Cortex of kidney (tissue), 1 donor: ENCODE measurements at places on chromosomes 3 and 15.

DNA sequence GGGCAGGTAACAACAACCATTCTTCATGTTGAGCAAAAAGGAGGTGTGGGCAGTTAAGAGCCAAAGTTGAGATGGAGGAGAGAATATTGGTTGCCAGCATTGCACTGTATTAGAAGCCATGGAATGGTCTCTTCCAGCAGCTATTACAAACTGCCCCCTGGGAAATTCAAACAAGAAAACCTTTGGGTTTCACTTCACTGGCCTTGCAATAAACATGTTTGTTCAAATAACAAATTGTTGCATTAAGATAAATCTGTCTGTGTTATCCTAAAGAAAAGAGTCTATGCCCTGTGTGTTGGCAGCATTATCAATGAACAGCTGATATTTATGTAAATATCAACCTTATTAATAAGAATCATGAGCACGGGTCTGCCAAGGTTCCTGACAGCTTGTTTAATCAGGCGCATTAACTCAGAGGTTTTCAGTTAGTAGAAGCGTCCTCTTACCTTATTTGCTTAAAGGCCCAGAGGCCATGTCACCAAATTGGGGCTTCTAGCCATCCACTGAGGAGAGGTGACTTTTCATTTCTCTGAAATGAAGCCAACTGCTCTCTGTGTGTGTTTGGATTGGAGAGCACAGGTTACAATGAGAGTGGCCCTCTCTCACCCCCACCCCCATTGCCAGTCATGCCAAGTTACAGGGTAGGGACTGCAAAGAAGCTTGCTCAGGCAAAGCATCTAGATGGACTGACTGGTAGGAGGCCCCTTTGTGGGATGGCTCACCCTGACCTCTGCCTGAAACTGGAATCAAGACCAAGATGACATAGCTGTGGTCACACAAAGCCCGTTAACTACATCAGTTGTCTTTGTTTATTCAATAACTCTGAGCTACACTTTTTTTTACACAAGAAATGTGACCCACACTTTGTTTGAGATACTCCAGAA lies 10.5 kb downstream of the FILIP1L start:
- no peak for DNase-seq

- DNase-seq, result no peak
Measured at GRCh38 chr3:113589971-113590370, 57.6 kb downstream of the SIDT1 start.

- DNase-seq, result no peak
Measured at GRCh38 chr3:43211681-43212080, 74.7 kb upstream of the SNRK start.

DNA sequence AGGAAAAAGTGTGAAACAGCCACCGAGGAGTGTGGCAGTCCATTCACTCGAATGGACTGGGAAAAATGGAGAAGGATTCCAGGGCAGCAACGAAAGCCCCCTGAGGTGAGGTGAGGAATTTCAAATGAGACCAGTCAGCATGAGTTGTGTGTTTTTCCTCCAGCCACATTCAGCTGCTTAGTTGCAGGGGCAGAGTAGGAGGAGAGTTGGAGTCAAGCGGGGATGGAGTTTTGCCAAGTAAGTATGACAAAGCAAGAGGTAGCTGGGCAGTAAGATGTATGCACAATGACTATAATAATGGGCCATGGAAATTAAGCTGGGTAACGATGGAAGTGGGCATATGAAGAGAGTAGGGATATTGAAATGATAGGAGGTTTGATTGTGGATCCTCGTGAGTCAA lies 64.4 kb downstream of the CCDC54 start:
- no peak for DNase-seq

DNA sequence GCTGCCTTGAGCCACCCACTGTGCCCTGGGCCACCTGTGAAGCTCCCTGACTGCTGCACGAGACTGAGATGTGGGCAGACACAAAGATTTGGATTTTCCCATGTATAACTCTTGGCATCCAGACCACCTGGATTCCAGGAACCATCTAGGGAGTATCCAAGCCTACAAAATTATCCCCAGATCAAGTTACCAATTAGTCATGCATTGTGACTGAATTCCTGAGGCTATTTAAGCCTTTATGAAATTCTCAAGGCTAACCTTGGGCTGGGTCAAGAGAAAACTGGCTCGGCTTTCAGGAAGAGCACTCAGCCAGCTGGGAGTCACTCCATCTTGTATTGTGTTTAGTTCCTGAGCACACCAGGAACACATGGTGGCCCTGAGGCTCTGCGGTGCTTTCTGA lies 13.3 kb upstream of the ATP13A5 start:
- no peak for DNase-seq

DNA sequence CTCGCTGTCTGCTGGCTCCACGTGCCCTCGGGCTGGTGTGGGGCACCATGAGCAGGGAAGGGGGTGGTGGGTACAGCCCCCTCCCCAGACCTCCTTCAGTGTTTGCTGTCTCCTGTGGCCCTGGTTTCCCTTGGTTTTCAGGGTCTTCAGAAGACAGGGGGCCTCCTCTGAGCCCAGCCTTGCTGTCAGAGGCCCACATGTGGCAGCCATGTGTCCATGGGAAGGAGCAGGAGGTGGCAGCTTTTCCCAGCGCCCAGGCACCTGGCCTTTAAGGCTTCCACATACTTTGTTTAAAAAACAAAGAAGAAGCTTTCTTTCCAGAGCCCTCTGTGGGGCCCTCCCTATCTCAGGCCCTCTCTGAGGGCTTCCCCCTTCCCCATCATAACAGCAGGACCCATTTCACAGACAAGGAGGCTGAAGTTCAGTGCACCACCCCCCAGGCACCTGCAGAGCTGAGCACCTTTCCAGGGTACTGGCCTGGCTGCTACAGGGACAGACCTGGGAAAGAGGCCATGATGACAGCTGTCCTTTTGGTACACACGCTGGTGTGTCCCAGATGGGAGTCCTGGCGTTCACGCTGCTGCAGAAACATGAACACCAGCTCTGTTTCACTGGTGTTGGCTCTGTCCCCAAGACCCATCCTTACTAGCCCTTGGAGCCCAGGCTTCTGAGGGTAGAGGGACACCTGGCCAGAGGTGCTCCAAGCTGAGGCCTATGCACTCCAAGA lies 73.7 kb downstream of the DNAJB8 start:
- DNase-seq, result no peak

GRCh38 chr3:138173769-138174420 lies 826 bp downstream of the DBR1 start:
- no peak for DNase-seq

DNA sequence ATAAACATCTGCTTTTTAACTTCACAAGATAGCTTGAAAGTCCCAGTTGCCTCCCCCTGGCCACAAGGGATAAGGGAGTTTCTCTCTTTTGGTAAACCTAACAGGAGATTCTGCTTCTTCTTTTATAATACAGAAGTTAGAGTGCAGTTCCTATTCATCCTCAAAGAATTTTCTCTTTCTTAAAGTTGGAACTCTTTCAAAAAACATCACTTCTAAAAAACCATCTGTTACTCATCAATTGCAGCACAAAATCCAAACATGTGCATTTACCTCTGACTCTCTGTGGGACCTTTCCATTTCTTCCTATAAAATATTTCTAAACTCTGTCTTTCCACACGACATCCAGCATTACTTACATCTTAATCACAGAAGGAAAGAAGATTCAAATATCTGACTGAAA lies 5.1 kb downstream of the DPH6 start:
- DNase-seq, result no peak

- DNase-seq, result no peak
Measured at GRCh38 chr3:113468539-113468938, 27.2 kb upstream of the CFAP44 start.

GRCh38 chr3:139299261-139300132 lies 44.3 kb upstream of the MRPS22 start:
- no peak for DNase-seq

- no peak for DNase-seq
Measured at GRCh38 chr15:91516866-91517265, 336.6 kb upstream of the SLCO3A1 start.

GRCh38 chr3:157532529-157533297 lies 29.5 kb upstream of the VEPH1 start:
- DNase-seq, result no peak

DNA sequence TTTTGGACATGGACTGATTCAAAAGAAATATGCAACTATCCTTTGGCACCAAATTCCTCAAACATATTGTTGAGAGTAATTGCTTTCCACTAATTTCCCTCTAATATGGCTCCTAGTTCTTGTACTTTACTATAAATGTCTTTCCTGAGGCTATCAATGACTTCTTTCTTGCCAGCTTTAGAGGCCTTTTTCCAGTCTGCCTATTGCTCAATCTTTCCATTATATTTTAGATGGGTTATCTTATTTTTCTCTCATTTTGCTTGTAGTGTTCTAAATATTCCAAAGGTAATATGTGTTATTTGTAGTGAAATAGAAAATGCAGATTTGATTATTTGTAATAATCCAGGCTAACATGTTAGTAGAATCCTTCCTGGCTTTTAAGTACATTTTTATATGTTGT lies 11.5 kb upstream of the TEX9 start:
- no peak for DNase-seq

DNA sequence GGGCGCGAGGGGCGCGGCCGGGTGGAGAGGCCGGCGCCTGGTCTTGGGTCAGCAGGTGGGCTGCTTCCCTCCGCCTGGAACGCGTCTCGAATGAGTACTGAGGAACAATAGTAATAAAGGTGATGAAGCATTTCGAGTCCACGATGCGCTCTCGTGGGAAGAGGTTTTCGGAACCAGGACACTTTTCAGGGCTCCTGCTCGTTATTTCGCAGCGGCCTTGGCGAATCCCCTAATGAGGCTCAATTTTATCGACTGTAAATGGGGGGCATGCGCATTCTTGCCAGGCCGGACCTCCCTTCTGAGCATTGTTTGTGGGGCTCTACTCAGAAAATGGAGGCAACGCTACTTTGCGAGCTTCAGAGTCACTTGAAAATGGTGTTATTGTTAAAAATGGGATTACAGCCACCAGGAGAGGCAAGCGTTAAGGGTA lies 1.2 kb downstream of the NR2C2 start:
- DNase-seq, result no peak

DNA sequence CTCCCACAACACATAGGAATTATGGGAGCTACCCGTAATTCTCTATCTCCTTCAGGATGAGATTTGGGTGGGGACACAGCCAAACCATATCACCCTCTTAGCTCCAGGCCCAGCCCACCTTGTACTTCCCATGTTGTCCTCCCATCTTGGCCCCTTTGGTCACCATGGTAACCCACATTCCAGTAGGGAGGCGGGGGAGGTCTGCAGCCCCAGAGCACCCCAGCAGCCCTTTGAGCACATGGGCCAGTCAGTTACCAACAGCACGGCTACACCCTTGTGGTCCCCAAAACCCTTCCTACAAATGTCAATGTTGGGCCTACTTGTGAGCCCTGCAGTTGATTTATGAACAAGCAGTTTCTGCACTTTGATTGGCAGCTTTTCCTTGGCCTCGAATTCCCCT lies 84.5 kb downstream of the LRRK1 start:
- no peak for DNase-seq

DNA sequence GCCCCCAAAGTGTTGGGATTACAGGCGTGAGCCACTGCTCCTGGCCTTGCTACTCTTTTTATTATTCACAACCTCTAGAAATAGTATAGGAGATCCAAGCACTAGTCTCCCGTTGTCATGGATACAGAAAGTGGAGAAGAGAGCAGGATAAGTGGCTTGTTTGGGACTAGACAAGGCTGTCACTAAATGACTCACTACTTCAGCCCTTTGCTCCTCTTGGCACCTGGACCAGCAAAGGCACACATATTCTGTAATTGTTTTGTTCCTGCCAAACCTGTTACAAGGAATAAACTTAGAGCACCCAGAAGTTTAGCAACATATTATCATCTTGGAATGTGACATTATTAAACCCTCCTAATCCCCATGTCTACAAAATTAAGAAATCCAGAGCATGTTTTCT lies 427.2 kb upstream of the THBS1 start:
- DNase-seq, result no peak

- DNase-seq, result no peak
Measured at GRCh38 chr3:129316248-129317013, 37.8 kb downstream of the HMCES start.

DNA sequence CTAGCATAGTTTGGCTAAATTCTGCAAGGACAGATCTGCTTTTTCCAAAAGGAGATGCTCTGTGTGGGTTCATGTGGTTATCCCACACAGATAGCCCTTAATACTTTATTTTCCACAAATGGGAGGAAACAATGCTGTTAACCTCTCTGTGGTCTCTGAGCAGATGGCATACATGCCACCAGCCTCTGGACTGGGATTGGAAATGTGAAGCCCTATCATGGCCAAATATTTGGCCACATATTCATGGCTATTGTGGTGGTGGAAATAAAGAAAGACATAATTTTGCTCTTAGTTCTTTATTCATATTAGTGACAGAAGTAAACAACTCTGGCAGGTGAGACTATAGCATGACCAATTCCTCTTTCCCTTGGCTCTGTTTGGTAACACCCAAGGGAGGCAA lies 726.2 kb downstream of the ROBO1 start:
- no peak for DNase-seq

DNA sequence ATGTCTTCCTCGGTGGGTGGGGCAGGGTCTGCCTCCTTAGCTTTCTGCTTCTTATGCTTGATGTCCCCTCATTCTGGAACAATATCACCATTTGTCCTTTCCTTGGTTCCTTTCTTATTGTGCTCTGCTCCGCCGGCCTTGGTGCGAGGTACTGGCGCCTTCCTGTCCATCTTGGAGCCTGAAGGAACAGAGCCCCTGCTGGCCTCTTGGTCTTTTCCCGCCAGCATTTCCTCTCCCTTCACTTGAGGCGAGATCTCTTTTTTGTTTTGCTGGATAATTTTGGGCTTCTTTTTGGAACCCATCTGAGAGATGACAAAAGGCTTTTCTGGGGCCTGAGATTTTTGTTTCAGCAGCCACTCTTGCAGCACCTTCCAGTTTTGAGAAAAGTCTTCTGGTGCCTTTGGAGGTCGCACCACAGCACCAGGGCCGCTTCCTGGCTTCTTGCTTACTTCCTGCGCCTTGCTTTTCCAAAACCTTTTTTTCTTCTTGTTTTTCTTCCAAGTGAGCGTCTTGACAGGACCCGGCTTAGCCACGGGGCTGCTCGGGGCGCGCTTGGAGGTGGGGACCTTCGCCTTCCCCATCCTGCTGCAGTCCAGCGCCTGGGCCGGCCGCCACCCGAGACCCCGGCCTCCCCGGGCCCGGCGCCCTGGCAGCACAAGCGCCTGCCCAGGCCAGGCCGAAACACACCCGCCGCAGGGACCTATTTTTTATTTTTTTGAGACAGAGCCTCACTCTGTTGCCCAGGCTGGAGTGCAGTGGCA lies 127.1 kb downstream of the KLF13 start:
- no peak for DNase-seq

- DNase-seq, result no peak
Measured at GRCh38 chr15:66462627-66463026, 34.9 kb downstream of the SNAPC5 start.
